ENCODE measurements at places on chromosomes 5 and 9. TPM values are rescaled to one million over a fixed set of nuclear protein-coding genes. Genes with fewer than 3 reads are reported as not detected.

GRCh38 chr5:126881821-126882600, 105.1 kb downstream of the LMNB1 start:
- H3K27me3 ChIP-seq = no peaks in the 10 kb centered on the region
- no peak for DNase-seq
- H3K27ac ChIP-seq = no peak overlapping the region
- H3K4me3 ChIP-seq = no peak overlapping the region

DNA sequence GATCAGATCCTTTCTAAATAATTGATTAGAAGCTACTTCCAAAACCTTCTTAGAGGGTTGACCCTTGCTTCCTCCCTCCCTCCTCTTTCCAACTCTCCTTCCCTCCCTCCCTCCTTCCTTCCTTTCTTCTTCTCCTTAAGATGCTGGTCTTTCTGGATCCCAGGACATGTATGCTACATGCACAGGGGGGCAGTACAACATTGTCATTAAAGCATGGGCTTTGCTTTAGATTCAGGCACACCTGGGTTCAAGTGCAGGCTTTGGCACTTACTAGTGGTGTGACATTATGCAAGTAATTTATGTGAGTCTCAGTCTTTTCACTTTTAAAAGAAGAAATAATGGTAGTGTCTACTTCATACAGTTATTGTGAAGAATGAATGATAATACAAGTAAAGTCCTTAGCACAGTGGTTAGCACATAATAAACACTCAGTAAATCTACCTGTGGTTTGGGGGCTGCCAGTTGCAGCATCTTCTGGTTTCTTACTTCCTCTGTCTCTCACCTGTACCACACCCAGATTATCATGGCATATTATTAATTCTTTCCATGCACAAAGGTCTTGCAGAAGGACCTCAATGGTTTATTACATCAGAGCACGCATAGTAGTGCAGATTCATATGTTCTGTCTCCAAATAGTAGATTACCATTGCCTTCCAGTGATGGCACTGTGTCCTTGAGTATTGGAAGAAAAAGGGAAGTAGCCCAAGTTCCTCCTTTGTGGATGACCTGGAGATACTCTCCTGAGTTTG, 154.1 kb downstream of the ARHGAP26 start:
- H3K4me3 ChIP-seq = no peak overlapping the region
- DNase-seq = no peak
- no peaks in the 10 kb centered on the region for H3K36me3 ChIP-seq
- no peak overlapping the region for H3K27ac ChIP-seq
- H3K27me3 ChIP-seq = no peaks in the 10 kb centered on the region

GRCh38 chr5:38434966-38435705, 121.3 kb downstream of the LIFR start:
- no peaks in the 10 kb centered on the region for H3K36me3 ChIP-seq
- H3K4me3 ChIP-seq = no peak overlapping the region
- H3K27me3 ChIP-seq = no peaks in the 10 kb centered on the region
- no peak overlapping the region for H3K27ac ChIP-seq

GRCh38 chr9:82581935-82582334, 481.0 kb downstream of the RASEF start:
- H3K36me3 ChIP-seq = no peaks in the 10 kb centered on the region
- no peak for DNase-seq
- no peaks in the 10 kb centered on the region for H3K4me1 ChIP-seq
- no peak overlapping the region for H3K4me3 ChIP-seq
- no peak overlapping the region for H3K27ac ChIP-seq

DNA sequence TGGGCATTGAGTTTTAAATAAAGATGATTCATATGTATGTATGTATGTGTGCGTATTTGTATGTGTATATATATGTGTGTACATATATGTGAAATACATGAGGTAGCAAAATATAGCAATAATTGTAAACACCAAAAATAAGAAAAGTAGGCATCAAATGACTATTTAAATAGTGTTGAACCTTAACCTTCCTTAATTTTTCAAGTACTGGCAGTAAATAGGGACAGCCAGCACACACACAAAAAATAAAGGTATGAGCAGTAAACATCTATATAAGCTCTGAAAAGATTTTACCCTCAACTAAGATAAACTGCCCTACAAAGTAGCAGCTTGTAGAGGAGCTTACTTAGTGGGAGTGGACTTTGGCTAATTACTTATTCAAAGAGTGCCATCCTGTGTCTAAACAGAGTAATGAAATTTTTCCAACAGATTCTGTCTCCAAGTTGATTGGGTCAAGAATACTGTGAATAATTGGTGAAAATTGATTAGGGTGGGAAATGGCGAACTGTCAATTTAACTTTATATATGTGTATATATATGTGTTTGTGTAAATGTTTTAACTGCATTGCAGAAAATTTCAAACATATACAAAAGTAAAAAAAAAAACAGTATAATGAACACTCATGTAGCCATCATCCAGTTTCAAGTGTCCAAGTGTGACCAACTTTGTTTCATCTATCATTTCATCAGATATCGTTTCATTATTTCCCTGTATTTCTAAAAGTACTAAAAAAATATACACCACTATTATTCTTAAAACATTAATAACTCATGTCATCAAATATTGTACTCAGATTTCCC, 2.0 kb upstream of the ADAMTS6 start:
- DNase-seq = no peak
- H3K27ac ChIP-seq = peak overlapping the region; percentile 89
- H3K4me3 ChIP-seq = peak overlapping the region; percentile 39

DNA sequence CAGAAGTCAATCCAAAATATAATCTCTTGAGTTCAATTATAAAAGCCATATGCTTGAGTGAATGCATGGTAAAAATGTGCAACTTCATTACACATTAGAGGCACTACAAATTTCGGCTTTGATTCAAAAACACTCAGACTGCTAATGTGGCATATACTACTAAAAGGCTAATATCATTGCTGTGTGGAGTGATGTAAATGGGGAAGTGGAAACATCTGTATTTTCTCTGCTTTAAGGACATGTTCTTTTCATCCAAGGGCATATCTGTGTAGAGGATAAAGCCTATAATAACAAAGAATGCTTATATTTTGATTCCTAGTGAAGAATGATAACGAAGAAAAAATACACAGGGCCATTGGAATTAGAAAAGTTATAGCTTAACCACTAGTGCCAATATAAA, 643.9 kb upstream of the ZNF608 start:
- H3K4me1 ChIP-seq = no peaks in the 10 kb centered on the region
- no peak overlapping the region for H3K27ac ChIP-seq
- DNase-seq = no peak
- H3K36me3 ChIP-seq = no peaks in the 10 kb centered on the region
- no peaks in the 10 kb centered on the region for H3K27me3 ChIP-seq

DNA sequence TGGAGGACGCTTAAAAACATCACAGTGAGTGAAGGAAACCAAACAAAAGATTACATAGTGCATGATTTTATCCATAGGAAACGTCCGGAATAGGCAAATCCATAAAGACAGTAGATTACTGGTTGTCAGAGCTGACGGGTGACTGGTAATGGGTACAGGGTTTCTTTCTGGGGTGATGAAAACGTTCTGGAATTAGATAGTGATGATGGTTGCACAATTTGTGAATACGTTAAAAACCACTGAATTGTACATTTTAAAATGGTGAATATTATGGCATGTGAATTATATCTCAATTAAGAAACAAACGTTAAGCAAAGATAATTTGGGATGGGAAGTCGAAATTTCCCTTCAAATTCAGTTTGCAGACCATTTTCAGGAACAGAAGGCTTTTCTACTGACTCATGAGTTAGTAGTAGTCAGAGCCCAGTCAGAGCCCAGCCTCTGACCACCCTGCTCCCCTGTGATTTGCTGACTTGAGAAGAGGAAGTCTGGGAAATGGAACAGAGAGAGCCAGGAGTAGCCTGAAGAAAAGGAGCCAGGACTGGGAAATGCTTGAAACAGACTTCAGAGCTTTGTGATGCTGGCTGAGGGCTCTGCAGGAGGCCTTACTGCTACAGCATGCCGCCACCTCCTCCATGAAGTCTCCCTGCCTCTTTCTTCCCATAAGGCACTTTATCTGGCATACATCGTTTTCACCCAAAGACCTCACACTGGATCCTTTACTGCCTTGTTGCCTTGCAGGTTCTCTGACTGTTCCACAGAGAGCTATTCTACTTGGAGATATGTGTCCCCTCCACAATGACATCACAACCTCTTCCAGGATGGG, 46.4 kb upstream of the CTNNA1 start:
- H3K4me1 ChIP-seq = no peaks in the 10 kb centered on the region
- no peak overlapping the region for H3K4me3 ChIP-seq
- no peaks in the 10 kb centered on the region for H3K36me3 ChIP-seq

DNA sequence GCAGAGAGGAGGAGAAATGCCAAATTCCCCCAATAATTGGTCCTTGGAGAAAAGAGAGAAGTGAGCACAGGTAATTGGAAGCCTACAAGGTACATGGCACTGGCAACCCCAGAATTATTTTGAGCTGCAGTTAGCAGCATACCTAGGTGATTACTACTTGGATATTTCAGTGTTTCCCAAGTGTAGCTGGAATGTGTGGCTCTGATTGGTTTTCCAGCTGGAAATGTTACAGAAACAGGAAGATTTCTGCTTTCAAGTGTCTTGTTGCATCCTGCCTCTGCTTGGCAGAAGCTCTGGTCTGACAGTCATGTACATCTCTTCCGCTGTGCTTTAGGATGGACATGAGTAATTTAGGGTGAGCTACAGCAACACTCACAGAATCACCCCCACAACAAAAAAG, 262.1 kb downstream of the ENC1 start:
- no peak for DNase-seq
- peaks cover 8% of the 10 kb centered on the region for H3K4me1 ChIP-seq
- H3K27ac ChIP-seq = no peak overlapping the region
- no peaks in the 10 kb centered on the region for H3K36me3 ChIP-seq
- no peak overlapping the region for H3K4me3 ChIP-seq
- no peaks in the 10 kb centered on the region for H3K27me3 ChIP-seq

- H3K27ac ChIP-seq = no peak overlapping the region
- H3K4me1 ChIP-seq = no peaks in the 10 kb centered on the region
- no peaks in the 10 kb centered on the region for H3K27me3 ChIP-seq
- no peak for DNase-seq
- H3K36me3 ChIP-seq = no peaks in the 10 kb centered on the region
- H3K4me3 ChIP-seq = no peak overlapping the region
Observed at GRCh38 chr9:120299785-120300184, 280.2 kb downstream of the CDK5RAP2 start.

DNA sequence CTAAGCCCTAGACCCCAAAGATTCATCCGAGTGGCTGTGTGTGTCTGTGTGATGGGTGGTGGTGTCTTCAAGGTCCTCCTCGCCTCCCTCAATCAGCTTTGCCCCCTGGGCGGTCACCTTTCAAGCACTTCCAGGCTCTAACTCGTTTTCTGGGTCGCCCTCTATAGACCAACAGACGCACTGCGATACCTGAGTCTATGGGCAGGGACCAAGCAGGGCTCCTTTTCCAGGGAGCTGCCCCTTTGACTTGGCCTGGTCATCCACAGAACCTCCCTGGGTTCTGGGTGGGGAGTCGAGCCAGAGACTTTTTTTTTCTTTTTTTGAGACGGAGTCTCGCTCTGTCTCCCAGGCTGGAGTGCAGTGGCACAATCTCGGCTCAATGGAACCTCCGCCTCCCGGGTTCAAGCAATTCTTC, 1.1 kb downstream of the SLC27A4 start:
- peaks cover 23% of the 10 kb centered on the region for H3K4me1 ChIP-seq
- peaks cover 25% of the 10 kb centered on the region for H3K36me3 ChIP-seq
- no peaks in the 10 kb centered on the region for H3K27me3 ChIP-seq
- peak overlapping the region; percentile 94 for H3K27ac ChIP-seq
- peak overlapping the region; percentile 82 for H3K4me3 ChIP-seq

DNA sequence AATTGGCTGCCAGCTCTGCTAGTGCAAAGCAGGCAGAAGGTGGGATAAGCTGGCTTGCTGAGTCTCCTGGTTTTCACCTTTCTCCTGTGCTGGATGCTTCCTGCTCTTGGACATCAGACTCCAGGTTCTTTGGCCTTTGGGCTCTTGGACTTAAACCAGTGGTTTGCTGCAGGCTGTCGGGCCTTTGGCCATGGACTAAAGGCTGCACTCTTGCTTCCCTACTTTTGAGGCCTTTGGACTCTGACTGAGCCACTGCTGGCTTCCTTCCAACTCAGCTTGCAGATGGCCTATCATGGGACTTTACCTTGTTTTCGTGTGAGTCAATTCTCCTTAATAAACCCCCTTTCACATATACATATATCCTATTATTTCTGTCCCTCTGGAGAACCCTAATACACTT, 1293.9 kb upstream of the CDH6 start:
- H3K4me1 ChIP-seq = no peaks in the 10 kb centered on the region
- no peak overlapping the region for H3K4me3 ChIP-seq
- no peaks in the 10 kb centered on the region for H3K27me3 ChIP-seq
- H3K36me3 ChIP-seq = no peaks in the 10 kb centered on the region

GRCh38 chr9:126612813-126613641, 701 bp upstream of the LMX1B start:
- no peak overlapping the region for H3K4me3 ChIP-seq
- no peak overlapping the region for H3K27ac ChIP-seq
- DNase-seq = no peak
- H3K36me3 ChIP-seq = no peaks in the 10 kb centered on the region
- H3K4me1 ChIP-seq = peaks cover 30% of the 10 kb centered on the region
- peaks cover 32% of the 10 kb centered on the region for H3K27me3 ChIP-seq

- H3K4me1 ChIP-seq = no peaks in the 10 kb centered on the region
- no peaks in the 10 kb centered on the region for H3K36me3 ChIP-seq
- H3K4me3 ChIP-seq = no peak overlapping the region
- DNase-seq = no peak
Observed at GRCh38 chr5:2904399-2904798, 152.9 kb upstream of the IRX2 start.

GRCh38 chr5:176543428-176544182, 5.5 kb upstream of the CDHR2 start:
- H3K27ac ChIP-seq = peak overlapping the region; percentile 95
- H3K27me3 ChIP-seq = no peaks in the 10 kb centered on the region
- no peaks in the 10 kb centered on the region for H3K36me3 ChIP-seq
- H3K4me1 ChIP-seq = peaks cover 73% of the 10 kb centered on the region

DNA sequence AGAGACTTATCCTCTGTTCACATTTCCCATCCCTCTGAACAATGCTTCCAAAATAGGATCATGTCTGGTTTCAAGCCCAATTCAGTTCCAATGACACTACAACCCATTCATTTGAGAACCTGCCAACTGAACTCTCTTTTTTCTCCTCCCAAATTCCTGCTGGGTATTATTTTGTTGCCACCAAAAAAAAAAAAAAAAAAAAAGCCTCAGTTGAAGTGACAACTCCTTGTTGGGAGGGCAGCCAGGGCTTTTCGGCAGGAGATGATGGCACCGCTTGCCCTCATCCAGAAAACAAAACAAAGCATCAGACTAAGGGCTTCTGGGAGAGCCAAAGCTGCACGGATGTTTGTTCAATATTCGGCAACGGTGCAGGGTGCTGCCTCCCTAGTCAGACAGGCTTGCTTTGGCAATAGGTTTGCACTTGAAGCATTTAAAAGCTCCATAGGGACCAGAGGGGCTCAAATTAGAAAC, 30.6 kb upstream of the TRIM32 start:
- no peak for DNase-seq
- no peak overlapping the region for H3K4me3 ChIP-seq
- H3K4me1 ChIP-seq = peaks cover 41% of the 10 kb centered on the region
- H3K27ac ChIP-seq = no peak overlapping the region
- H3K36me3 ChIP-seq = no peaks in the 10 kb centered on the region
- no peaks in the 10 kb centered on the region for H3K27me3 ChIP-seq

GRCh38 chr9:122158202-122158601, 1.4 kb downstream of the NDUFA8 start:
- no peaks in the 10 kb centered on the region for H3K27me3 ChIP-seq
- H3K36me3 ChIP-seq = no peaks in the 10 kb centered on the region
- no peak overlapping the region for H3K27ac ChIP-seq
- DNase-seq = no peak
- no peak overlapping the region for H3K4me3 ChIP-seq
- no peaks in the 10 kb centered on the region for H3K4me1 ChIP-seq

Gene HSPB3
- not detected for total RNA-seq

Gene PCA3
- total RNA-seq = not detected

Gene B4GALT1
- total RNA-seq = 60.4 TPM

Gene NR4A3
- total RNA-seq = not detected

Gene GABRA1
- total RNA-seq = not detected
